ENCODE measurements at places on chromosomes 5 and 9.

DNA sequence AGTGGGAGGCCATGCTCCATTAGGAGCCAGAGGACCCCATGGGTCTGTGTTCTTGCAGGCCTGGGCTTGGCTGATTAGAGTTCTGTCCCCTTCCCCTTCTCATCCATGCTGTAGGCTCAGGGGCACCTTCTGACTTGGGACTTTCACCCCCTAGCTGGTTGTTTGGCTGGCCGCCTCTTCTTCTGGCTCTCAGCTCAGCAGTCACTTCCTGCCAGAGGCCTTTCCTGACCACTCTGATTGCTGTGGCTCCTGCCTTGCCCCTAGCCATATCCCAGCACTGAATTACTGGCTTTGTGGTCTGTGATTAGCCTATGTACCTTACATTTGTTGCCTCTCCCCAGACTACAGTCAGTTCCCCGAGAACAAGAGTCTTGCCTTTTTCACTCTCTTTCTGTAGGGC, 14.6 kb downstream of the ENTREP1 start:
- DNase-seq, result no peak

DNA sequence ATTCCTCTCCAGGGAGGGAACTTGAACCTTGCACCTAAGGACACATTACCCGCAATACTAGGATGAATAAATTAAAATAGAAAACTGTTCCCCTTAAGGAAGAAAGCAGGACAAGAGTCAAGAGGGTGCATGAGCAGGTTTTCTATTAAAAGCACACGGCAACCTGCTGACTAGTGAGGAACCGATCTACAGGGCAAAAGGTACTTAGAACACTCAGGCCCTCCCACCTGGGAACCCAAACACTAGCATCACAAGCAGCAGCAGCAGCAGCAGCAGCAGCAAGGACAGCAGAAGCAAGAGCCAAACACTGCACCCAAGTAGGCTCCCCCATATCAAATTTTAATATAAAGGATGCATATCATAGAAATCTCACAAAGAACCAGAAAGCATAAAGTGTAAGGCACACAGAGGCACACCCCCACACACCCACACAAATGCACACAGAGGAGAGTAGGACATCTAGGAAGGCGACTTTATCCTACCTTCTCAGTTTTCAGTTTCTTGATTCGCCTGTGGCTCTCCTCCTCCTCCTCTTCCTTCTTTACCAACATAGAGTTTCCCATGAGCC, 2.8 kb downstream of the ZNF608 start:
- DNase-seq, result no peak

DNA sequence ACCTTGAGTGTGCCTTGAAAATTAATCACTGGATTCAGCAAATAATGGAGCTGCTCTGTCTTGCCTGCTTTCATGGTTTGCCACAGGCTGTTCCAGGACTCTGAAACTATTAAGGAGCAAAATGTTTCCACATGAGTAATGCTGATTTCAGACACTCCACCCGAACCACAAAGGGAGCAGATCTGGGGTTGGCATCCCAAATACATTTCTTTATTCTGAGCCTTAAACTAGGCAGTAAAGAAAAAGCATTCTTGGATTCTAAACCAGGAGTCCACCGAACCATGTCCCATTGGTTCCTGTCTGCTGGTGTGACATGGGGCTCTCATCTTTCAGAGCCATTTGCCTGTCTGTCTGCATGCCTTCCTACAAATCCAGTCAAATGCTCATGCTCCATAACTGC, 10.1 kb upstream of the C1QTNF3 start:
- DNase-seq, result no peak

GRCh38 chr9:97237311-97237786, 70.1 kb upstream of the CCDC180 start:
- DNase-seq, result no peak

DNA sequence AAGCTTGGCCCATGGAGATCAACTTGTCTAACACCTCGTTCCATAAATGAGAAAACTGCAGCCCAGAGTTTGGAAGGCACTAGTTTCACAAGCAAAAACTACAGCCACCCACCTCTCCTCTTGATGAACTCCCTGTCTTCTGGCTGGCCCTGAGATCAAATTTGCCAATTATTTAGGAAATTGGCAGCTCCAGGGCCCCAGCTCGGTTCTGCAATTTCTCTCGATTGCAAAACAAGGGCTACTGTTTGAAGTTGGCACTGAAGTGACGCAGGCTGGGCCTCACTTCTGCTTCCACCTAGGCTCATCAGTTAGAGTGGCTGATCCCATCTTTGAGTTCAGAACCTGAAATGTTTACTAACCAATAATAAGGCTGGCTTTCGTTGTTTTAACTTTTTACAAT, 3.7 kb upstream of the GPX3 start:
- no peak for DNase-seq

- no peak for DNase-seq
Measured at GRCh38 chr9:129996161-129996830, 46.7 kb downstream of the FNBP1 start.

GRCh38 chr5:155546075-155546474, 532.5 kb downstream of the KIF4B start:
- no peak for DNase-seq

DNA sequence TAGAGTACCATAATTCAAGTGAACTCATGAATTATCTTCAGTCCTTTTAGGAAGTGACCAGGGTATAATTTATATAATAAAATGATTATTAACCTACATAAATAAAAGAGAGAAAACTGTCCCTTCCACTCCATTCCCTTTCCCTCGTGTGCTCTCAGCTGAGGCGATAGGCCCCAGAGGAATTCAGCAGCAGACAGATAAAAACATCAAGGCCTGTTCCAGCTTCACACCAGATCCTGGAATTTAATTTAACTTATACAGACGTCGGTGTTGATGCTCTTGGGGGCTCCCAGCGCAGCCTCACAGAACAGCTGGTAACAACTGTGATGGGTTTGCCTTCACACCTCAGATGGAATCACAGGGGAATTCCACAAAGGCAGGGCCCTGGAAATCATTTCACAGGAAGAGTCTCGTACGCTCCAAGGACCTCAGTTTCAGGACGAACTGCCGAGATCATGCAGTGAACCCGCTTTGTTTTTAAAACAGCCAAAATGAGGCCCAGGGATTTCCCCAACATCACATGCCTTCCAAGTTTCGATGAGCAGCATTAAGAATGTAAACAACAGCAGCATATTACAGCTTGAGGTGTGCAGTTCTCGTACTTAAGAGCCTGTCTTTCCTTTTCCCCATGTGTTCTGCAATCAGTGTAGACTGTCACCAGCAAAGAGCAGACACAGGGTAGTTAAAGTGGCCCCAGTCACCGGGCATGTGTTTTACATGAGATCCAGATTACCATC, 73.6 kb upstream of the ALDH1B1 start:
- peak; percentile 57 for DNase-seq

- no peak for DNase-seq
Measured at GRCh38 chr5:44807269-44807668, 1.5 kb upstream of the MRPS30 start.

- DNase-seq, result no peak
Measured at GRCh38 chr5:174925586-174925985, 201.2 kb downstream of the MSX2 start.

DNA sequence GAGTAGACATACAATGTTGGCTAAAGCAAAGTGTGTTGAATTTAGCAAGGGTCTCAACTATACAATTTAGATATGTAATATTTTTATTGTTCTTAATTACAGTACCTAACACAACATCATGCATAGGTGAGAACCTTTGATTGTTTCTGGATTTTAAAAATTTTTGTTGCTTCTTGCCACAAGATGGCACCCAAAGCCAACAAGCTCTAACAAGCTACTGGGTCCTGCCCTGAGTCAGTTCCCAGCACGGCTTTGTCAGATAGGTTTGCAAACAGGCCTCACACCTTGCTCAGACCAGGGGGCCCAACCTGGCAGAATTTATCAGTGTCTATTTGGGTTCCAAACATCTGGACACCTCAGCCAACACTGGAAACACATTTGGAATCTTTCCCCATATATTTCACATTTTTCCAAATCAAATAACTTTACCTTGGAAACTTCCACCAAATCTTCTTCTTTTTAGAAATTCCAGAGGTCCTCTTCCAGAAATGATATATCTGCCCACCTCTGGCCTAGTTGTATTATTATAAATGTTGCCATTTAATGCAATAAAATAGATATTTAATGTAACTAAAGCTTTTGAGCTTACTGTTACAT, 49.5 kb upstream of the EGFLAM start:
- DNase-seq, result no peak

DNA sequence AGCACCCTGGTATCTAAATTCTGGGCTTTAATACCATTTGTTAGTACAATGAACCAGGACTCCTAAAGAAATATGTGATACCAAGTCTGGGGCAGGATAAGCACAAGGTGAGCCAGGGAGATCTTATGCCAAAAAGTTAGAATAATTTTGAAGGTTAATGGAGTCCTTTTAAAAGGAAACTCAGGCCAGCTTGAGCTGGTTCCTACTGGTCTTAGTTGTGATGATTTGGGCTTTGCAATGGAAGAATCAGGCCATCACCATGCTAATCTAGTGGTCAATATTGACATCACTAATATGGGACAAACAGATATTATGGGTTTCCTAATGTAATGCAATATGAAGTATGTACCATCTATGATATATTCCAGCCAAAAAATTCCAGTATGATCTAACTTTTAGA, 7.5 kb upstream of the SPATA9 start:
- no peak for DNase-seq

DNA sequence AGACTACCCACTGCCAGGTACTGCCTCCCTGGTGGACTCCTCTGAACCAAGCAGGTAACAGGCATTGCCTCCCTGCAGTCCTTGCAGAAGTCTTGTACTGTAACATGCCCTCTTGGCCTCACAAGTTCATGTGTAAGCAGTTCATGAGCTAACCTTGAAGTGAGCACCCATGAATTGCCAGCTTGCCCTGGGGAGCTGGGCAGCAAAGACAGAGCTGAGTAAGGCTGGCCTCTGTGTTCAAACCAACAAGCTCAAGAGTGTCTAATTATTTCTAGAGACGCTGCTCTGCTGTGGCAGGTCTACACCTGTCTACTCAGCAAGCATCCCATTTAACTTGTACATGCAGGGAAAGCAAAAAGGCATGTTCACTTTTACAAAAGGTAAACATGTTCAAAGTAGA, 113.5 kb downstream of the FEM1C start:
- DNase-seq, result no peak

- DNase-seq, result no peak
Measured at GRCh38 chr9:81490605-81491331, 198.6 kb downstream of the TLE1 start.

DNA sequence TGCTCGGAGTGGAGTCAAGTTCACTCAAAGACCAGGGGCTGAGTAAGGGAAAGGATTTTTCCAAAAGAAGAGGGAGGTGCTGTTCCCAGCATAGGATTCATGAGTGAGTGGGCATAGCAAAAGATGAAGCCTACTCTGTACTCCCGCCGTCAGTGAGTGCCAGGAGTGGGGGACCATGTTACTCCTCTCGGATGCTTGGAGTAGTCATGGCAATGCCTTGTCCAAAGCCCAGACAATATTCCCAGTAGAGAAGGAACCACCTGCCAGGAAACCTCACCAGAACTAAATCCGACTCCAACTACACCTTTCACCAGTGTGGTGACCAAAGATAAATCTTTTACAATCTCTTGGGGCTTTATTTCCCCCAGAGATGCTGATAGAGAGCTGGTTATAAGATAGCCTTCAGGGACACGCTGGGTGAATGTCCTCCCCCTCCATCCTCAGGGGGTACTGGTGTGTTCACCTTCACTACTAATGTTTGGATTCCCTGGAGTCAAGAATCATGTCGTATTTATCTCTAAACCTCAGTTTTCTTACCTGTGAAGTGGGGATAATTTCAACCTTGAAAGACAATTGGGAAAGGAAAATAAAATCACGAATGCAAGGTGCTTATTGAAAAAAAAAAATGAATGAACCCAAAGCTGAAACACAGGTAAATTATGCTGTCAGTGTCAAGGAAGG, 165.2 kb downstream of the NSG2 start:
- DNase-seq, result no peak

DNA sequence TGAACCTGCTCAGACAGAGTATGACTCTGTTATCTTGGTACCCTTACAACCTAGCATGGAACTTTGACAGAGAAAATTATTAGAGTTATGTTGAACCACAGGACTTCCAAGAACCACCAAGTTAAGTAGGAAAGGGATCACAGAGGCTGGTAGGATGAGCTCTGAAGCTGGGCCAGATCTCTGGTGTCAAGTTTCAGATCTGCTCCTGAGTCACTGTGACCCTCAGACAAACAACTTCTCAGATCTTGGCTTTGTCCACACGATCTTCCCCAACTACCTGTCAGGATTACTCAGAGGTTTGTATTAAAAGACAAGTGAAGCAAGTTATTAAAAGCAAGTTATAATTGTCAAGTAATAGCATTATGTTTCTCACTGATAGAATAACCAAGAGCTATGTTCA, 189.0 kb downstream of the SEC61B start:
- DNase-seq, result no peak

DNA sequence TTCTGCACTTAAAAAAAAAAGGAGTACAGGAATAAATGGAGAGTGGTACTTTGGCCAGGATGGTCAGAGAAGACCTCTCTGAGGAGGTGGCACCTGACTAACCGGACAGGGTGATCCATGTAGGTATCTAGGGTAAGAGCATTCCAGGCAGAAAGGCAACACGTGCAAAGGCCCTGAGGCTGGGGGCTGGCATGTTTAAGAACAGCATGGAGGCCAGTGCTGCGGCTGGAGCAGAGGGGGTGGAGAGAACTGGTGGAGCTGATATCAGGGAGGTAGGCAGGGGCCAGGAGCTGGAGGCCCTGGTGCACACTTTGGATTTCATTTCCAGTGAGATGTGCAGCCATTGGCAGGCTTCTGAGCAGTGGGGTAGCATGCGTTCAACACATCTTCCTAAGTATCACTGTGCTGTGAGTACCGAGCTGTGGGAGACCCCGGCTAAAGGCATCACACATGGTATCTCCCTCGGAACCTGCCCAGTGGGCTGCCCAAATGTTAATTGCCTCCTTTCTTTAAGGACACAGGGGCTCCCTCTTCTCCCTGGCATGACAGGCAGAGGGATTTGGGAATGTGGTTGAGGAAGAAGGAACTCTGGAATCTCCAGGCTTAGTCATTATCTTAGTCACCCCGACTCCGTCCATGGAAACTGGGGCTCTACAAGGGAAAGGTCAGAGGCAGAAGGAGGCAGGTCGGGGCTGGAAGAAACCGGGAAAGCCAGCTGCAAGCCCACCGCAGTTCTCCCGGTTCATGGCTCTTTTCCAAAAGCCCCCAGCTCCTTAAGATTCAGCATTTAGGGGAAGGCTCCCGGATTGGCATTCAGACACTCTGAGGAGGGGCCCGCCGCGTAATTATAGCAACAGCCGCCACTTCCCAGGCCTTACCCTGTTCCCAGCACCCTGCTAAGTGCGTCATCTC, 18.6 kb downstream of the SLC6A7 start:
- DNase-seq, result no peak

GRCh38 chr9:2962471-2963172, 118.7 kb upstream of the PUM3 start:
- no peak for DNase-seq

Data from GM13976 (cell line).